ENCODE measurements at places on chromosomes 4 and X.

- DNase-seq, result no peak
Observed at GRCh38 chrX:82038793-82039192, 836.9 kb downstream of the SH3BGRL start.

GRCh38 chr4:62130637-62131036, 930.5 kb downstream of the ADGRL3 start:
- no peak for DNase-seq

DNA sequence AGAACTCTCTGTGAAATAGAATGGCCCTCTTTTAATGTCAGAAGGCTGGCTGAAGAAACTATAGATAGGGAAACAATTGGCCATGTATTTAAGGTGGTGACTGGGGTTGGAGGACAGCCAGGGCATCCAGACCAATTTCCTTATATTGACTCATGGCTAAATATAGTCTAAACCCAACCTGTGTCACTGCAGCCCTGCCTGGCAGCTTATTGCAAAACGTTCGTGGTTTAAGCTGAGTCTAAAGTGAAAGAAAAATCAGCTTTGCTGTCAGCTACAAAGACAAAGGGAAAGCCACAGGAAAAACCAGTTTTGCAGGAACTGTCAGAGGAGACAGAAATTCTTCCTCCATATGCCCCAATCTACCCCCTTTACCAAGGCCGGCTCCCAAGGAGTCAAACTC, 902.8 kb upstream of the NDST4 start:
- DNase-seq, result no peak

GRCh38 chrX:27964432-27964831, 16.8 kb downstream of the DCAF8L1 start:
- DNase-seq, result no peak

DNA sequence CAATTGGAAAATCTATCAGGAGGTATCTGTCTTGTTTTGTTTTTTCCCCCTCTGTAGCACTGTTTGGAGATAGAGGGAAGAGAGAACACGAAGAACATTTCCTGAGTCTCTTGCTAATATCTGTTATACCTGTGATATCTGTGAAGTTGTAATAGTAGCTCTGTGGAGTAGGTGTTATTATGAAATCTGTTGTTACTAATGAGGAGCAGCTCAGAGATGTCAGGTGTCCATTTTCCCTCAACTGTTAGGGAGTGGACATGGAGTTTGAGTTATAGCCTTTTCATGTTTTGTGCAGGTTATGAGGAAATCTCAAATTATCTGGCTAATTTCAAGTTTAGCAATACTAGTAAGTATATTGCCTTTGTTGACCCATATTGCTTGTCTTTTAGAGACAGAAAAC, 52.4 kb downstream of the SEC24B start:
- no peak for DNase-seq

DNA sequence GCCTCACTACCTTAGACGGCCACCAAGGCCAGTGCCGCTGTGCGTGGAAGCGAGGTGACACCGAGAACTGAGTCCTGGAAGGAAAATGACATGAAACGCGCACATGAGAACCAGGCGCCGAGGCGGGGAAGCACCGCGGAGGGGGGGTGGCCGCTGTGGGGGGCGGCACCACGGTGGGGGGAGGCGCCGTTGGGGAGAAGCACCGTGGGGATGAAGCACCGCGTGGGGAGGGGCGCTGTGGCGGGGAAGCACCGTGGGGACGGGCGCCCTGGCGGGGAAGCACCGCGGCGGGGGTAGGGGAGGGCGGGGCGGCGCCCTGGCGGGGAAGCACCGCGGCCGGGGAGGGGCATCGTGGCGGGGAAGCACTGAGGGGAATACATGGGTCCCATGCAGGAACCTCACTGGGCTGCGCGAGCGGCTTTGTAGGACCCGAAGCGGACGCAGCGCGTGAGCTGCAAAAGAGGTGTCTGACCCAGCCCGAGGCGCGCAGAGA, 28.0 kb downstream of the PPP2R3B start:
- DNase-seq, result no peak

DNA sequence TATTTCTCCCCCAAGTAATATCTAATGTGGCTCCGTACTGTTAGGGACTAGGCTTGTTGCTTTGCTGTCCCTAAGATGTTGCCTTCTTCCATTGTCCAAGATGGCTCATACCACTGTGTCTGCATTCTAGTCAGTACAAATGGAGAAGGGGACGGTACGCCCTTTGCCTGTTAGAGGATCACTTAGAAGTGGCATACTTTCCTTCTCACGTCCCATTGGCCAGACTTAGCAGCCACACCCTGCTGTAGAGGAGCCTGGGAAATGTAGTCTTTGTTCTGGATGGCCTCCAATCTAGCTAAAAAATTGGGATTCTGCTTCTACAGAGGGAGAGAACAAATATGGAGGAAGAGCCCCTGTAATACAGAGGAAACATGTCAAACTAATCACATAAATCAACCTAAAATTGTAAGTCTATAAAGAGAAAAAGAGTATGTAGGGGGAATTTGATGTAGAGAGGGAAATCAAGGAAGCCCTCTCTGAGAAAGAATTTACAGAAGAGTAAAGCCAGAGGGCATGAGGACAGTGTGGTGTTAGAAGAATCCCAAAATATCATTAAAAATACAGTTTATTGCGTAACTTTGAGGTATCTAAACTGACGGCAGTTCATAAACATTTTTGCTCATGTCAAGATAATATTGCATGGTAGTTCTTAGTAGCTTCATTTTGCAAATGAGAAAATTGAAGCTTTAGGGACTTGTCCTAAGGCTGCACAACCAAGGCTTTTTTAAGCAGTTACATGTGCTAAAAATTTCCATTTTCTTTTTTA, 15.1 kb downstream of the PRIMPOL start:
- DNase-seq, result no peak

- no peak for DNase-seq
Observed at GRCh38 chrX:153190381-153190780, 11.3 kb downstream of the MAGEA1 start.

DNA sequence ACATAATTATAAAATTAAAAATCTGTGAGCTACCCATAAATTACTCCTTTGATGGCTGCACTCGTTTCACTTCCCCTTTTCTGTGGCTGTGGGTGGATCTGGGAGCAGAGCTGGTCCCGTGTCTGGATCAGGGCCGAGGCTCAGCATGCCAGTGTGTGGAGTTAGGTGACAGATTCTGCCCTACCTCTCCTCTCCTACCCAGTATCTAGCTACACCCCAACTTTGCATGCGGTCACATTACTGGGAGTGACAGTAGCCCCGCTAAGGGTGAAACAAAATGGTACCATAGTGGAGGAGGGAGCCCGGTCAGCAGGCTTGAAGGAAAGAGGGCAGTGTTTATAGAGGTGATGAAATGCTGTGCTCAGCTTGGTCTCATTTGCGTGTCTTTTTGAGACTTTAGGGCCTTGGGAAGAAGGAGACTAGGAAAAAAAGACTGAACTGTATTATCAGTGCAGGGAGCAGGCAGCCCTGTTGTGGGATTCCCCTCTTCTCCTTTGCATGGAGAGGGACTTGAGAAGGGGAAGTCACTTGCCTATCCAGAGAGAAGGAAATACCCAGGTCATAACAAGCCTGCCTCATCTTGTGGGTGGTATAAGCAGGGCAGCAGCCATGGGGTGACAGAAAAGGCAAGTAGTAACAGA, 48.4 kb downstream of the ARHGAP10 start:
- no peak for DNase-seq

GRCh38 chr4:1588306-1588705, 95.8 kb downstream of the FAM53A start:
- DNase-seq, result no peak

GRCh38 chrX:10158279-10159144, 1.7 kb downstream of the CLCN4 start:
- DNase-seq, result peak; percentile 37

- no peak for DNase-seq
Observed at GRCh38 chr4:128830906-128831503, 21.5 kb downstream of the JADE1 start.

GRCh38 chr4:121669163-121669550, 27.6 kb downstream of the ANXA5 start:
- no peak for DNase-seq

- DNase-seq, result no peak
Observed at GRCh38 chr4:73438582-73439215, 2.7 kb downstream of the AFP start.

DNA sequence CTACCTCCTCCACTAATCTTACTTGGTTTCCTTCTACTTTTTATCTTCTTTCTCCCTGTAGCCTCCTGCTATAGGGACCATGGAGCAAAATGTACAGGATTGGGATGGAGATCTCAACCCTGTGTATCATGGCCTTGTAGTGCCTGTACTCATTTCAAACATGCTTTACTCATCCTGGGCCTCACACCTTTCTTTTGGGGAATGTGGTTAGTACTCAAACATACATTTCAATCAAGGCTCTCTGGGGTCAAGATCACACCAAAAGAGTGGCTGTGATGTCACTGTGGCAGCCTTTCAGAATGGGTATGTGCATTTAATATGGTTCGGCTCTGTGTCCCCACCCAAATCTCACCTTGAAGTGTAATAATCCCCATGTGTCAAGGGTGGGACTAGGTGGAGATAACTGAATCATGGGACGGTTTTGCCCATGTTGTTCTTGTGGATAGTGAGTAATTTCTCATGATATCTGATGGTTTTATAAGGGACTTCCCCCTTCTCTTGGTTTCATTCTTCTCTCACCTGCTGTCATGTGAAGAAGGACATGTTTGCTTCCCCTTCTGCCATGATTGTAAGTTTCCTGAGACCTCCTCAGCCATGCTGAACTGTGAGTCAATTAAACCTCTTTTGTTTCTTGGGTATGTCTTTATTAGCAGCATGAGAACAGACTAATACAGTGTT, 205.1 kb downstream of the RASL11B start:
- DNase-seq, result no peak

DNA sequence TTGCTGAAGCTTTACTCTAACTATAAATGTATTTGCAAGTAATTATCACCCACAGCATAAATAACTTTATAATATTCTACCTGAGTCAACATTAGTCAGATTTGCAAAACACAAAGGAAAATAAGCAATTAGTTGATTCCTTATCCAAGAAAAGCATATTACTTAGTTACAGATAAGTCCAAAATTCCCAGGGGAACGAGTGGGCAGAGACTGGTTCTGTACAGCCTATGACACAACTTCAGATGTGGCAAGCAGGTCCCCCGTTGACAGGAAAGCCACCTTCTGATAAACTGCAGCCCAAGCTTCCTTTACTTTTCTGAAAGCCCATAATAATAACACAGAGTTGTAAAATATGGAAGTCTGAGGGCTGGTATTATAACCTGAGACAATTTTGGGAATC, 62.4 kb upstream of the NDP start:
- DNase-seq, result no peak

GRCh38 chr4:125352521-125352920, 37.8 kb downstream of the FAT4 start:
- no peak for DNase-seq

DNA sequence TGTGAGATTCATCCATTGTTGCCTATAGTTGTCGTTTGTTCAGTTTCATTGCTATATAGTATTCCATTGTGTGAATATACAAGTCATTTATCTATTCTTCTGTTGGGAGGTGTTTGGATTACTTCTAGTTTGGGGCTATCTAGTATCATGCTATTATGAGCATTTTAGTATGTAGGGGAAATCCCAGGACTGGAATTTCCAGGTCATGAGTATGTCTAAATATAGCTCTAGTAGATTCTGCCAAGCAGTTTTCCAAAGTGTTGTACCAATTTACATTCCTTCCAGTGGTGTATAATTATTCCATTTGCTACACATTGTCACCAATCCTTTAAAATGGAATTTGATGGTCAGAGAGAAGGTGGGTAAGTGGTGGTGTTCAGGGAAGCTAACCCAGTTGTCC, 30.1 kb downstream of the EGFL6 start:
- DNase-seq, result no peak

- DNase-seq, result no peak
Observed at GRCh38 chr4:61440321-61440720, 240.2 kb downstream of the ADGRL3 start.

- DNase-seq, result no peak
Observed at GRCh38 chr4:61152433-61152832, 47.7 kb upstream of the ADGRL3 start.

DNA sequence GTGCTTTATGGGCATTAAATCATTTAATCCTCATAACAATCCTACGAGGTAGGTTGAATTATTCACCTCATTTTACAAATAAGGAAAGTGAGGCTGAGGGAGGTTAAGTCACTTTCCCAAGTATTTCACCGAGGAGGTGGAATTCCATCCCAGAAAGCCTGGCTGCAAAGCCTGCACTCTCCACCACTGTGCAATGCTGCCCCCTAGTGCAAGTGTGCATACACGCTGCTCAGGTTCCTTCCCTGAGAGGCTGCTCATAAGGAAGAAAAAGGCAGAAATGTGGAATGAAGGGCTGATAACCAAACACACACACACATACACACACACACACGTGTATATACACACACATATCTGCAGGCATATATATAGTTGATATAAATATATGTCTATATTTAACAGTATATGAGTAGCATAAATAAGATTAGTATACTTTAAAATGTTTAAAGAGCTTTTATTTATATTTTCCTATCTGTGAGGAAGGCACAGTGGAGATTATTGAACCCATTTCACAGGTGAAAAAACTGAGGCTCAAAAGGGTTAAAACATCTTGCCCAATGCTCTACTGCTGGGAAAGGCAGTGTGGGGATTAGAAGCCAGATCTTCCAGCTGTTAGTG, 714.5 kb upstream of the TENM3 start:
- DNase-seq, result peak; percentile 56

Data from stimulated activated CD8-positive, alpha-beta memory T cell treated with anti-CD3 and anti-CD28 coated beads, Interleukin-4, amount 100 ng/mL, for 48 hours (primary cell).